ENCODE measurements at places on chromosomes 2 and 18.

DNA sequence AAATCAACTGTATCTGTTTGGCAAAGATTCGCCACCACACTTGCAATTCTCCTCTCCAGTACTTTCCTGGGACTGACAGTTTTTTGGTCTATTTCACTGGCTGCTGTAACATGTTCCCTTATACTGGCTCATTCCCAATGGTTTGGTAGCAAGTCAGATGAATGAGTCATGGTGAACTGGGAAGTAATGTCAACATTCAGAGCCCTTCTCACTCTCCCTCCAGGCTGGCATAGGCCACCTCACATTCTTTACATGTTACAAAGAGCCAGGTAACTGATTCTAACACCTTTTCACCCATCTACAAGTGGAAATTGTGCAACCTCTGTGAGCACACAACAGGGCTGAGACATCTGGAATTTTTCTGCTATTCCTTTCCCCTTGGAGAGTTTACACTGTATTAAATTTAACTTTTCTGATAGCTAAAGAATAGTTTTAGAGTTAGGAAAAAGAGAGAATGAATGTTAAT lies 111.3 kb upstream of the TLK1 start:
- no peak for DNase-seq

DNA sequence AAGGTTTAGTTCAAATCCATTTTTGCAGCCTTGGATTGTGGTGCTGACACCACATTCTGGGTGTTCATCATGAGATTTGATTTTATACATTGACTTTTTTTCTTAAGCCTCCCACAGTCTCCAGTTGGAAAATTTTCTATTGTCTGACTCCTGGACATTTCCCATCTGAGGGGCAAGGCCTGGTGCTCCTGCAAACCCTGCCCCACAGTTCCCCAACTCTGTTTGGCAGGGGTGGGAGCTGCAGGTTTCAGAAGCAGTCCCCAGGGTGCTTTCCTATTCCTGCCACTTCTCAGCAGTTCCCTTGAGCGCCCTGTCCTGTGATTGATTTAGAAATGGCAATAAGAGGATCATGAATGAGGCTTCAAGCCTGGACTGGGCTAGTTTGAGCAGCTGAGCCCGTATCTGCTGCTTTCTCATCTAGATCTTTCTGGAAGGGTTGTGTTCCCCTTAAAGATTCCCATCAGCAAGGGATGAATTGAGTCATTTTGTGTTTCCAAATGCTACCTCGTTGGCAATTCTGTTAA lies 77.0 kb downstream of the CIB4 start:
- no peak for DNase-seq

- DNase-seq, result no peak
Measured at GRCh38 chr18:56000041-56000440, 412.0 kb upstream of the TCF4 start.

- no peak for DNase-seq
Measured at GRCh38 chr2:42673989-42674579, 89.9 kb downstream of the OXER1 start.

DNA sequence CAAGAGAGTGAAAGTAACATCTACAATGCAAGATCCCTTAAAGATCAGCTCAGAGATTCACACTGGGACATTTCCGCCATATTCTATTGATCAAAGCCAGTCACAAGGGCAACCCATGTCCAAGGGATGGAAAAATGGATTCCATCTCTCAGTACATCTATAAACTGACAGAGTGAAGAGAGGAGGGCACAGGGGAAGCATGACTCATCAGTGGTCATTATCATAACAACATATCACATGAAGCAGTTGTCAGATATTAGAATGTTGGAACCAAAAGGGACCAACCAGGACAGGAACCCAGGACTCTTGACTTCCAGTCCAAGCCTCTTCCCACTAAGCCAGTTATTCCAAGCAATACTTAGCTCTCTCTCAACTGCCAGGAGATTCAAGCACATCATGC lies 54.9 kb upstream of the IGFBP2 start:
- no peak for DNase-seq

DNA sequence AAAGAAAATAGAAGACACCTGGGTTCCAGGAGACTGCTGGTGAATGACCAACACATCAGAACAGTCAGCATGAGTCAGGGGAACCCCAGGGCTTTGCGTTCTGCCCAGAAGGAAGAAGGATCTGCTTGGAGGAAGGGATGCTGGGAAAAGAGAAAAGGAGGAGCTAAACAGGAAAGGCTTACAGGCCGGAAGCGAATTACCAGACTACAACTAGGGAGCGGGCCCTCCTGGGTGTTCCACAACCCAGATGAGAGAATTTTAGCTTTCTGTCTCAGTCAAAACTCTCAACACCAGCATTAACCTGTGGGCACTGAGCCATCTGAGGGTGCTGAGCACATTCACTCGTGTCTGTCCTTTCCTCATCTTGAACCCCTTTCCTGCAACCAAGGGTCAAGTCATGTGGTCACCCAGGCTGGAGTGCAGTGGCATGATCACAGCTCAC lies 19.2 kb downstream of the CDC42EP3 start:
- no peak for DNase-seq

GRCh38 chr2:223058952-223059716 lies 7.1 kb downstream of the KCNE4 start:
- no peak for DNase-seq

GRCh38 chr2:239353692-239354091 lies 47.1 kb downstream of the HDAC4 start:
- DNase-seq, result no peak

DNA sequence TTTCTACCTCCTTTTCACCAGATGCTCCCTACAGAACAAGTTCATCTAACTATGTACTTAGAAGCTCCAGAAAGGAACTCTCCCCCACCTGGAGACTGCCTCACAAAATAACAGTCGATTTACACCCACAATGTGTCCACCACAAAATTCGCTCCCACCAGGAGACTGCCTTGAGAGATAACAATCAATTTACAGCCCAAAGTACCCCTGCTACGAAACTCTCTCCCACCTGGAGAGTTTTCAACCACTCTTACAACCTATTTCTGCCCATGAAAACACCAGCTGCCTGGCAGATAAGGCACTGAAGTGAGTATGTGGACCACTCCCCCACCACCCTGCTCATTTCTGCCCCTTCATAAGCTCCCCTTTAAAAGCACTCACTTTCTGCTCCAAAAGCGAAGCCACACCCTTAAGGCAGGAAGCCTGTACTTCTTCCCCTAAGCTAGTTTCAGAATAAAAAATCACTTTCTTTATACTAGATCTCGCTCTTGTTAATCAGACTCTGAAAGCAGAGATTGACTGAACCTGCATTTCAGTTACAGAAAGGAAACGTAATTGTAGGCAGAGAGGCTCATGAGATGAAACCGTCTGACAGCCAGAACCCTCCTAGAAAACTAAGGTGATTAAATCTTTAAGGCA lies 94.4 kb upstream of the RBBP8 start:
- DNase-seq, result peak; percentile 18

- no peak for DNase-seq
Measured at GRCh38 chr2:154704991-154705390, 6.5 kb downstream of the KCNJ3 start.

DNA sequence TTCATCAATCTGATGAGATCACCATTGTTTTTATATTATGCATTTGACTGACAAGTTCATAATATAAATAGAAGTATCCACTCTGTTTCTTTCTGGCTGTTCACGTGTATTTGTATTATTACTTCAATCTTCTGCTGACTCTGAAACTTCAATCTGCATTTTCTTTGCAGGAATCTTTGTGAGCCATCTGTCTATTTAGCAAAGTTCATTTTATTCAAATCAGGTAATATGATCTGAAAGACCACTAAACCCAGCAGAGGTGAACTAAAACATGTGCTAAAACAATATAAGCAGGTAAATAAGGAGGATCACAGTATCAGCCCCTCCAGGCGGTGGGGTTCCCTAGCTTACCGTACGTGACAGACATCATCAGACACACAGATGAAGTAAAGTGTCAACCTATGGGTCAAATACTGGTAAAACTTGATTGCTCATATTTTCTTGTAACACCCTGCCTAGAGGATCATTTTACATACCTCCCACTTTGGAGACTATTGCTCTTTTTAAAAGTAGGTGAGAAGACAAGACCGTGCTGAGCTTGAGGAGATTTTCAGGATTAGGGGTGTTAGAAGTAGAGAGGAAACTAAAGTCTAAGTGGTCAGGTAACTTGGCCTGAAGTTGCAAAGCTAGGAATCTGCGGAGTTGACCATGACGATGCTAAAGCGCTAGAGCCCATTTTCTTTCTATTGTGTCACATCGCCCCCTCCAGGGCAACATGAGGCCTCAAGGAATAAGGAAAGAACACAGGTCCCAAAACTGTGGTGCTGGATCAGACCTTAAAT lies 9.0 kb downstream of the DTNB start:
- DNase-seq, result peak; percentile 17

DNA sequence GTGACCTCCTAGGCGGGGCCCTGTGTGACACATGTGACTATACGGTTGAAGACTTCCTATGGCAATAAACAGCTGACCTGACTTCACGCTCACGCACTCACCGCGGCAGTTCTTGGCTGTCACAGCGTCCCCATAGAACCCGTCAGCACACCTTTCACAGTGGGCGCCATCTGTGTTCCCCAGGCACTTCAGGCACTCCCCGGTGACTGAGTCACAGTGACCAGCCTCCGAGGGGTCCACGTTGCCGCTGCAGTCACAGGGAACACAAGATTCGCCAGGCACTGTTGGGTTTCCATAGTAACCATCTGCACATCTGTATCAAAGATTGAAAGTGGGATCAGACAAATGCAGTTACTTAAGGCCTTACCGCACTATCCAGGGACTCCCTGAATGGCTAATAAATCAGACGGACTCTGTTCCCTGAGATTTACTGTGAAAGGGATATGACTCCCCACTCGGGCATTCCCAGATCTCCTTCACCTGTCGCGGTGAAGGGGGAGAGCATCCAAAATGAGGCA lies 94.5 kb downstream of the LAMA1 start:
- DNase-seq, result no peak

DNA sequence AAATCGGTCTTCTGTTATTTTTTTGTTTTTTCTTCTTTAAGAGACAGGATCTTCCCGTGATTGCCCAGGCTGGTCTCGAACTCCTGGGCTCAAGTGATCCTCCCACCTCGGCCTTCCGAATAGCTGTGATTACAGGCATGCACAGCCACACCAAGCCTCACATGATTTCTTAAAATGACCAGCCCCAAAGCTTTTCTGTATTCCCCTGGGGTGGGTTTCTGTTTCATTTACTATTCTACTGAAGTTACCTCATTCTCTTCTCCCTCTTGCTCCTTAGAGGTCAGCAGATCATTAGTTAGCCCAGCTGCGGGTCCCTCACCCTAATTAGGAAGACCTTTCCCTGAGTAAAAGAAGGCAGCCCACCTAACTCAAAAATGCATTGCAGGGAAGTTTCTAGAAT lies 27.6 kb downstream of the SLC1A4 start:
- no peak for DNase-seq

DNA sequence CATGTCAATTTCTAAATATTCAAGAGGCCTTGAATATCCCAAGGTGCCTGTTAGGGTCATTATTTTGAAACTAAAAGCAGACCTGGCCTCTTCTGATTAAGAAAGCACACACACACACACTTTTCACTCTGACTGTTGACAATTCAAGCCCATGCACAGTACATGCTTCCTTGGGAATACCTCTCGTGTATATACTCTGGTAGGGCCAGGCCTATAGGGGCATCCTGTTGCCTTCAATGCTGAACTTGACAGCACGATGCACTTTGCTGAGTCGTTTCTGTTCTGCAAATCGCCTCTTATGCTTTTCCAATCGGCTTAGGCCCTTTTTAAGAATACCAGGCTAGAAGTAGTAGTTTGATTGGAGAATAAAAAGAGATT lies 40.6 kb downstream of the IWS1 start:
- DNase-seq, result no peak

DNA sequence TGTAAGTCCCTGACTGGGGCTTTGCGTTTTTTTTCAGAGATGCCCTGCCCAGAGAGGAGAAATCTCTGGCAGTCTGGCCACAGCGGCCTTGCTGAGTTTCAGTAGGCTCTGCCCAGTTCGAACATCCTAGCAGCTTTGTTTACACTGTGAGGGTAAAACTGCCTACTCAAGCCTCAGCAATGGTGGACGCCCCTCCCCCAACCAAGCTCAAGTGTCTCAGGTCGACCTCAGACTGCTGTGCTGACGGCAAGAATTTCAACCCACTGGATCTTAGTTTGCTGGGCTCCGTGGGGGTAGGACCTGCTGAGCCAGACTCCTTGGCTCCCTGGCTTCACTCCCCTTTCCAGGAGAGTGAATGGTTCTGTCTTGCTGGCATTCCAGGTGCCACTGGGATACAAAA lies 31.7 kb downstream of the L3MBTL4 start:
- DNase-seq, result no peak

DNA sequence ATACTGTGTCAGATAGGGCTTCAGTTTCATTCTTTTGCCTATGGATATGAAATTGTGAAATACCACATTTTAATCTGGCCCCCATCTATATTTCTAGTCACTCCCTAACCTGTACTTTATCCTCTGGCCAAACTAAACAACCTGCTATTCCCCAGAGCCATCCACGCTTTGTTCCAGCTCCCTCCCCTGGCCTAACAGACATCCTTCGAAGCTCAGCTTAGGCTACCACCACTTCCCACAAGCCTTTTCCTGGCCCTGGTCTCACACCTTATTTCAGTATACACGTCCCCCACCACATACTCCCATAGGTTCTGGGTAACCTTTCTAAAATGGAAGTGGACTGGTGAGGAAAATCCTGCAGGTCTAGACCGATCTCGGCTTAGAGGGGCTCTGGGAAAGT lies 55.4 kb downstream of the MAP4K3 start:
- no peak for DNase-seq

DNA sequence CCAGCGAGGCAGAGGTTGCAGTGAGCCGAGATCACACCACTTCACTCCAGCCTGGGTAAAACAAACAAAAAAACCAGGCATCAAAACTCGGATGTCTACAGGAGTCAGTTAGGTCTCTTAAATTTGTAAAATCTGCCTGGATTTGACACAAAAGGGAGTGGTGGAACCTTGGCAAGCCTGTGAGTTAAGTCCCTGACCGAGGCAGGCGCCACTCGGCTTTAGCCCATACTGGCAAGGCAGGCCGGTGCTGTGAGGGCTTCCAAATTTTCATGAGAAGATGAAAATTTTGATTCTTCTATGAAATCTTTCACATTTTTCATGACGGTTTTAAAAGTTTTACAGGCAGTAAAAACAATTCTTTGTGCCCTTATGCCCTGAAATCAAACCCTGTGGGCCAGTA lies 165.8 kb downstream of the FMNL2 start:
- DNase-seq, result no peak

DNA sequence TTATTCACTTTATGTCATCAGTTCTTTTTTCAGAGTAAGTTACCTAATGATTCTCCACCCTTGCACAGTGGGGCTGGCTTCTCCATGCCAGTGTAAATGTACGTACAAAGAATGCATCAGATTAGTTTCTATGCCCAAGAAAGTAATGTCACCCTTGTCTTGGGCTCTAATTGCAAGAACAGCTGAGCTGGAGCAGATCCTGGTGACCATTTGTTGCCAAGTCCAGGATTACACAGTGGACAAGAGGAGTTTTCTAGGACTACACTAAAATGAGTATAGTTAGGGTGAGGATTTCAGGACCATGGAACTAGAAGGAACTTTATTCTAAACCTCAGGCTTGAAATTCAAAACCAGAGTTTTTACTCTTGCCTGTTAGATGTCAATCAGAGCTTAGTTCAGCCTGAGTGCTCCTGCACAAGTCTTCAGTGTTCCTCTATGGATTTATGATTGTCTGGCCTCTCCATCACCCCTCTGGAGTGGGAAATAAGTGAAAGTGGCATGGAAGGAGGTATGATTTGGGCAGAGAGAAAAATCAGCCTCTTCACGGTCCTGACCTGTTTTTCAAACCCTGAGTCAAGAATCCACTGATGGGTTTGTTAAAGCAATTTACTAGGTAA lies 29.8 kb downstream of the PCBP1 start:
- no peak for DNase-seq

- DNase-seq, result no peak
Measured at GRCh38 chr18:57445488-57446319, 10.5 kb downstream of the ONECUT2 start.

- no peak for DNase-seq
Measured at GRCh38 chr18:33113416-33113815, 327.1 kb downstream of the CCDC178 start.

Measured in naive B cell (primary cell).